ENCODE measurements at places on chromosomes 5 and 9. TPM values are rescaled to one million over a fixed set of nuclear protein-coding genes. Genes with fewer than 3 reads are reported as not detected.
A peak's percentile ranks its signal among the peaks of the same experiment; 100 is the strongest.

DNA sequence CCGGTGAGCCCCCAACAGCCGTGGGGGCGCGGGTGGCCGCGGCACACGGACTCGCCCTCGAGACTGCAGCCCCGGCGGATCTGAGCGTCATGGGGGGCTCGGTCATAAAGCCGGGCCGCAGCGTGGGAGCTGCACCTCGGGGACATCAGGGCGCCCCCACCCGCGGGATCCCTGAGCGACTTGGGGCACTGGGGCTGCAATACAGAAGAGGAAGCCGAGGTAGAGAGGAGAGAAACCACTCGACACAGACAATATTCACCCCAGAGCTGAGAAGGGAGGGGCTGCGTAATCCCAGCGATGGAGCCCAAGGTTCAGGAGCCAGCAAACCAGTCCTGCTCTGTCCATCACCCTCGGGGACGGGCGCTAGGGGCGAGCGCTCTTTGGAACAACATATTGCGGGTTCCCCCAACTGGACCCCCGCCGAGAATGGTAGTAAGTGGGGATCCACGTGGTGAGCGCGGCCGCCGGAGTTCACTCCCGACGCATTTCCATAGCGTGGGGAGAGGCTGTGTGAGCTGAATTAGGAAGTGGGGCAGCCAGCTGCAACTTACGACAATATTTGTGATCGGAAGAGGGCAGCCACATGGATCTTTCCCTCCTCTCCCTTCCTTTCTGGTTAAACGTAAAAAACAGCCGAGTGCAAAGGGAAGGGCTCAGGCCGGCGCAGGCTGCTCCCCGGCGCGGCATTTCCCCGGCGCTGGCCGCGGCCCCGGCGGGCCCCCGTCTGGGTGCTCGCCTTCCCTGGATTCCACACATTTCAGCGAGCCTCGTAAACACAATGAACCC lies 9.9 kb downstream of the PTCH1 start:
- DNase-seq: peak; percentile 54

DNA sequence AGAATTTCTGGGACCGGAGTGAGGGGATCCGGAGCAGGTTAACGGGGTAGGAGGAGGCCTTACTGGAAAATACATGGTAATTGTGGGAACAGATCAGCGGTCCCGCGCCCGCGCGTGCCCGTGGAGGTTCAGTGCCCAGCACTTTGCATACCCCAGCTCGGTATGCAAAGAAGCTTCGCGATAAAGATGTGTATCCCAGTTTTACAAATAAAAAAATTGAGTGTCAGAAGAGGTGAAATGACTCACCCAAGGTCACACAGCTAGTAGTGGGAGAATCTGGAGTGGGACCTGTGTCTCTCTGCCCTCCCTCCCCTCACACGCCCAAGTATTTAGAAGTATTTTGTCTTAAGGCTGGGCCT lies 967 bp downstream of the NEURL1B start:
- no peak for DNase-seq

DNA sequence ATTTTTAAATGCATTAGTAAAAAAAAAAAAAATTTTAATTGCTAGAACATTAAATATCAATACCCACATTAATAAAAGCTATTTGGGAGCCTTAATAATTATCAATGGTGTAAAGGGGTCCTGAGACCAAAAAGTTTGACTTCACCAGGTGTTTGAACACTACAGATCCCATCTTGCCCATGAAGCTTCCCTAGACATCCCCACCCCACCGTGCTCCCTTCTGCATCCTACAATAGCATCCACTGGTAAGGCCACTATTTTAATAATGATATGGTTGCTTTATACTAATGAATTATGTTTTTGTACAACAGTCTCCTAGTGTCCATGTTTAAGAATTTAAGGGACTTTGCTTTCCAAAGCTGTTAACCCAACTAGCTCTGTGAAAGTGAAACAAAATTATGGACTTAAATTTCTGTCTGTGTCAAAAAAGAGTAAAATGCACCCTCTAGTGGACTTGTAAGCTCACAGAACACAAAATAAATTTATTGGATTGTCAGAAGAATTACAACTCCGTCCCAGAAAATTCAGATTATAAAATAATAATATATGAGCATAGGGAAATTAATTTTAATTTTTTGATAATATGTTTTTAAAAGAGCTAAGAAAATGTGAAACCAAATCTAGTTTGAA lies 76.0 kb downstream of the ARL15 start:
- peak; percentile 68 for DNase-seq

- DNase-seq: peak; percentile 51
These were observed 12.9 kb downstream of the PRRC2B start for GRCh38 chr9:131406563-131407436.

GRCh38 chr5:142248853-142249462 lies 75.9 kb downstream of the SPRY4 start:
- no peak for DNase-seq

DNA sequence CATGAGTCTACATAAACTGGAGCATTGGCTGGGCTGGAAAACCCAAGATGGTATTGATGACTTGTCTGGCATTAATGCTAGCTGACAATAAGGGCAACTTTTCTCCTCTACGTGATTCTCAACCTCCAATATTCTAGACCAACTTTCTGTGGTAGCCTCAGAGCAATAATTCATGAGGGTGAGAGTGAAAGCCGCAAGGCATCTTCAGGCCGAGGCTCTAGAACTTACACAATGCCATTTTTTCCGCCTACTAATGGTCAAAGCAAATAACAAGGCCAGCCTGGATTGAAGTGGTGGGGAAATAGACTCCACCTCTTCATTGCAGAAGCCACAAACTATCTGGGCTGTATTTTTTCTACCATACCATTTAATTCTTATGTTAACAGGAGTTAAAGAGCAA lies 267.4 kb downstream of the GABRG2 start:
- no peak for DNase-seq

GRCh38 chr5:154366353-154366752 lies 79.4 kb upstream of the SAP30L start:
- DNase-seq: no peak

GRCh38 chr5:78626009-78626571 lies 22.5 kb downstream of the LHFPL2 start:
- DNase-seq: no peak

- DNase-seq: no peak
These were observed 20.9 kb upstream of the COMMD10 start for GRCh38 chr5:116063950-116064349.

- DNase-seq: no peak
These were observed 26.9 kb downstream of the PBX3 start for GRCh38 chr9:125774106-125774505.

DNA sequence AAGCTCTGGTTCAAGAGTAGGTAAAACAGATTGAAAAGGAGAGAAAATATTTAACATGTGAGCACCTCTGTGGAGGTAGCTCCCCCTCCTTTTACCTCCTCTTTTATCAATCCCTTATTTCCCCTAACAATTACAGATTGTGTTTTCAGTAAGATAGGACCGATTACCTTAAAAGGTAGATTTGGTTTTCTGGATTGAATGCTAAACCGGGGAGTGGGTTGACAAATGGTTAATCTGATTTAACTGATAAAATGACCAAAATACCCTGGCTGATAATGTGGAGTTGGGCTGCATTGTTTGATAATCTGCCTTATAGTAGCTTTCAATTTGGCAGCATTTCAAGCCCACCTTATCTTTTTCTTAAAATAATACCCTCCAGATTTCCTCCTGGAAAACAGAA lies 83.9 kb downstream of the EGFLAM start:
- no peak for DNase-seq

DNA sequence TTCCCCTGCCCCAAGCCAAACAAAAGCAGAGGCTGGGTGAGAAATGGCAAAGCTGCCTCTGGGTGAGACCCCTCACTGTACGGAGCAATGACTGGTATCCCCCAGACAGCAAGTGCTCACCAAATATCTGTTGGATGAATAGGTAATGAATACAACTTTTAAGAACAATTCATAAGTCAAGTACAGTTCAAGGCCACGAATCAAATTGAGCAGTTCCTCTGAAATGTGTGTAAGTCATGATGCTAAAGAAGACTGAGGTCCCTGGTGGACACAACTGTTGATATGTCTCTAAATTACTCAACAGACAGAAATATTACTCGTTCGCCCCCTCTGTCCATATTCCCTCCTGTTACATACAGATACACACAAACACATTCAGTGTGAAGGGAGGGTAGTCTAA lies 160.7 kb downstream of the GLIS3 start:
- DNase-seq: no peak

DNA sequence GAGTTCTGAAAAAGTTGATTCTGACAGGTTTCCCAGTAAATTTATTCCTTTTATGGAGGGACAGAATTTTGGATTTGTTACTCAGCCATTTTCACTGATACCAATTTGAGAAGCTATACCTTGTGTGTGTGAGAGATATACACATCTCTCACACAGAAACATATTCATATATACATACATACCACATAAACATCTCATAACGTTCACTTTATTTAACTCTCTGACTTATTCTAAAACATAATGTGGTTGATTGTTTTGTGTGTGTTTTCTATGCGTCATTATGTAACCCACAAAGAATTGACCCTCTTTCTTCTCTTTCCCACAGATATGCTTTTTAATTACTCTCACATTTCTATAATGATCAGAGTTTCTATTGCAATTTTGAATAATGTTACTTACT lies 570.8 kb upstream of the TLE4 start:
- DNase-seq: no peak

- no peak for DNase-seq
These were observed 780 bp upstream of the CCNJL start for GRCh38 chr5:160312960-160313727.

DNA sequence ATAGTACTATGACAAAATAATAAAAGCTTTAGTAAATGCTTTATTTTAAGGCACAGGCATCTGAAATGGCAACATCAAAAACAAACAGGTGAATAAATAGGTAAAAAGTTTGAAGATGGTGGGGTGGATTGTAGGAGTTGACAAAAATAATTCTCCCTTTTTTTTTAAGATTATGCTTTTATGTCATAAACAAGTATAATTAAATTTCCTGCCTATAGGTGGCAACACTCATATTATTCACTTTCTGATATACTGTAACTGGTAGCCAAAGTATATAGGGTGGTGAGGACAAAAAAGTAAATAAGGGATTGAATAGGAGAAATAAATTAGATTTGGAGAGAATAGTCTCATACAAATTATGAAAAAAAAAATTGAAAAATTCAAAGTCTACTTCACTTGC lies 120.0 kb upstream of the ACOT12 start:
- peak; percentile 18 for DNase-seq

GRCh38 chr5:32076699-32077695 lies 97.1 kb downstream of the GOLPH3 start:
- DNase-seq: peak; percentile 65

DNA sequence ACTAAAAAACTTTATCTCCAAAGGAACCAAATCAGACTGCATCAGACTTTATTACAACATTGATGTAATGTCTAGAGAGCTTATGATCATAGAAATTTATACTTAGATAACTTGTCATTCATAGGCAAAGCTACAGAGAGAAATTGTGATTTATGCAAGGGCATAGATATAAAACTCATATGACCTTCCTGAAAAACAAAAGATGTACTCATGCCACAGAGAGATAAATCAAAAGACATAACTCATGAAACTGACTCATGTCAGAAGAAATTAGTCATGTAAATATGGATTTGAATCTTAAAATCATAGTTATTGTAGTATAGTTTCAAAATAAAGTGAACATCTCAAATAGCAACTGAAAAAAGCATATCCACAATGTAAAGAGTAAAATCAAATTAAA lies 186.2 kb downstream of the GABBR2 start:
- DNase-seq: no peak

DNA sequence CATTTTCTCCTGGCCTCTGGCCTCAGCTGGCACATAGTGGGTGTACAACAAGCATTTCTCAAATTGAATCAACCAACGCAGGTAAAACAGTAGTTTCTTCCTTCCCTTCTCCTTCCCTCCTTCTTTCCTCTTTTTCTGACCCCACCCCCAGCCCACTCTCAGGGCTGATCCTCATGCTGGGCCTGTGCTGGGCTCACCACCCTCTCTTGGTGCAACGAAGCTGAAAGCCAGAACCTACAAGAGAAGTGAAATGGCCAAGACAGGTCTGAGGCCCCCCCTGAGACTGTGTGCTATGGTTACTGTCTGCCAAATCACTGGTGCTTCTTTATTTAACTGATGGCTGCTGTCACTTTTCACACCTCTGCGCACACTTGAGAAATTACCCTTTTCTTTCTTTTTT lies 53.0 kb upstream of the BOD1 start:
- no peak for DNase-seq

- DNase-seq: peak; percentile 83
These were observed 144.4 kb downstream of the GLIS3 start for GRCh38 chr9:4155221-4156026.

DNA sequence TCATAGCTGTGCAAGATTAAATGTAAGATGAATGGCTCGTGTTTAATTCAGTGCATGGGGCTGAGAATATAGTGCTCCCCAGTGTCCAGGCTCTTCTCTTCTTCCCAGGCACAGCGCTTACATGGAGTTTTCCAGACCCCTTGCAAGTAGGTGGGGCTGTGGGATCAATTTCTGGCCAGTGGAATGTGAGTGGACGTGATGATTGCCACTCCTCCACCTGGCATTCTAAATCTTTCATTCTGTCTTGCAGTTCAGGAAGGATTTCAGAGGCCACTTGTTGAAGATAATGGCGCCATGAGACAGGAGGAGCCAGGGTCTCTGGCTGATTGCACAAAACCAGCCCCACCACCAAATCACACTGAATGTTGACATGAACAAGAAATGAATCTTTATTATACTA lies 7.2 kb upstream of the PIP5K1B start:
- DNase-seq: no peak

PTCD2 gene
- 6.9 TPM for total RNA-seq

SPATA31A3 gene
- total RNA-seq: not detected

Measured in renal cortical epithelial cell (primary cell).